Foreskin keratinocyte (primary cell): ENCODE measurements at places on chromosomes 5 and 9. TPM values are rescaled to one million over a fixed set of nuclear protein-coding genes. Genes with fewer than 3 reads are reported as not detected.

Gene ARRDC3
- total RNA-seq = 8.1 and 9.8 TPM in 2 replicates

Gene PCDHGA1
- 0.04 TPM in 1 of 2 replicates, not detected in the other for total RNA-seq

Gene FBN2
- total RNA-seq = 81.6 and 124 TPM in 2 replicates

Gene TMEM171
- total RNA-seq = 8.0 and 9.8 TPM in 2 replicates

Gene LECT2
- total RNA-seq = not detected in 2 replicates
